COR-L47 (cell line): ENCODE measurements at places on chromosomes 2 and 18.

DNA sequence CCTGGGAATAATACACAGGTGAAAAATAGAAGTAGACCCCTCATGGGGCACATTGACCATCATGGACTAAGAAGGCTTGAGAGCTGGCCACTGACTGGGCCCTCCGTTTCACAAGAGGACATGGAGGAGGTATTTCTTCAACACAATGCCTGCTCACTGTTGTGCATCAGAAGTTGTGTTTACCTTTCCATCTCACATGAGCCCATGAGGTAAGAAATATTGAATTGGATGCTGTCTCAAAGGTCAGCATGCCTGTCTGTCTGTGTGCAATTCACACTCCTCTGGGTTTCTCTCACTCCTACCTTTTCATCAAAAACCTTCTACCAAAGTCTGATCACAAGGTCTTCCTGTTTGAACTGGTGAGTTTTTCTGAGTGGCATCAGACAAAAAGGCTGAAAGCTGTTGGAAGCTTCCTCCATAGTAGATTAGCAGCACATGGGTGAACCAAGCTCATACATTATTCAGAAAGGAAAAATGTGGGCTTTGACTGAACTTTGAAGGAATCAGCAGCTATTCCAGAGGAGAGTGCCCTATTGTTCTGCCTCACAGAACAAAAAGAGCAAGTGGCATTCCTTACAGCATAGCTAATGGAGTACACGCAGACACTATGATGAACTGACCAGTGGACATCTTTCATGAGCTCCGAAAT lies 143.2 kb upstream of the RND3 start:
- DNase-seq, result no peak

GRCh38 chr2:224884188-224884587 lies 158.1 kb downstream of the DOCK10 start:
- no peak for DNase-seq

- DNase-seq, result no peak
Measured at GRCh38 chr2:120821446-120822160, 85.9 kb downstream of the GLI2 start.

DNA sequence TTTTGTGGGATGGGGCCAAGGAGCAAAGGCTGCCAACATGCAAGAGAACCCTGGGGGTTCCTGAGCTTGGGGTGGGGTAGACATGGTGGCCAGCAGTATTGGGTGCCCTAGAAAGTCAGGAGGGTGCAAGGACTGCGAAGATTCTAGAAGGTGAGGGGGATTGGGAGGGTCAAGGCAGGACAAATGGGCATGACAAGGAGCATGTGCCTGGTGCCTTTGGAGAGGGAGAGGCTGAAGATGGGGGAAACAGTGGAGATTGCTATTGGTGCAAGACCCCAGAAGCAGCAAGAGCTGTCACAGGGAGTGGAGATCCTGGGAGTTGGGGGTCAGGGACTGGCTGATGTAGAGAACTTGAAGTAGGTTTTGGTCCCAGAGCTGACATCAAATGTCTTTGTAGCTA lies 7.5 kb downstream of the B3GNT2 start:
- no peak for DNase-seq

GRCh38 chr2:111099402-111099801 lies 21.3 kb upstream of the BCL2L11 start:
- no peak for DNase-seq

DNA sequence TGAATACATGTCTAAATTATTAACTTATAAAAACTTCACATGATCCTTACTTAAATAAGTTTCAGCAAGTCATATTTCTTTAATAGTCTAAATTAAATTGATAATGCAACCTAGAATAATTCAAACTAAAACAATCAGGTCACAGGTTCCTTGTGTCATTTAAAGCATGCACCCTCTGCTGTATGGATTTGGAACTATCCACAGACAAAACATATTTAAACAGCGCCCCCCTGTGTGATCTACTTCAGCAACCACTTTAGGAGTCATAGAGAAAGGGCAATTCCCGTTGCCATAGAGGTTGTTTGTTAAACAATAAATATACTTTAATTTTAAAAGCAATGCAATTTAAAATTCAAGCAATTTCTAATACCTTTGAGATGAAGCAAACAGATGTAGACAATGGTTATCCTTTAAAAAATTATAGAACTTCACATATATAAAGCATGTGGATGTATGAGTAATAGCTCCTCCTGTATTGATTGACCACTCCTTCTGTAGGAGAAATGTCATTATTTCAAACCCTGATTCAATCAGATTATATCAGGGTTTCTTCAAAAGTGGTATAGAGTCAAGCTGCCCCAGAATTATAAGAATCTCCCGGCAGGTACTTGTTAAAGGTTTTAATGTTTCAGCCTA lies 21.2 kb downstream of the GRB14 start:
- DNase-seq, result peak; percentile 85

DNA sequence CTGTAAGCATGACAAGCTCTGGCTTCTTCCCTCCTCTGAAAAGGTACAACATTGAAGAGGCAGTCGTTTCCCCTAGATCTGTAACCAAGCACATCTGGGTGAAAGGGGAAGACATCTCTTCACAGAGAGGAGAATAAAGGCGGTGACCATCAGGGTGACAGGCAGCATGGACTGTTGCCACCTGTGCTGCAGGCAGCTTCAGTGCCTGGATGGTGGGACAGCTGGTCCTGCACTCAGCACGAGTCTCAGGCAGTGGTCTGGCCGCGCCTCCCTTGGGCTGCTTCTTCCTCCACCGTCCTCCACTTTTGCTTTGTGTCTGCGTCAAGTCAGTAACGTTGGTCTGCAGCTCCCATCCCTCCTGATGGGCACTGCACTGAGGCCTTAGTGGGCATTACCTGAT lies 264.4 kb downstream of the NEDD4L start:
- no peak for DNase-seq

GRCh38 chr18:8097927-8098326 lies 511.3 kb upstream of the RAB12 start:
- DNase-seq, result peak; percentile 63

DNA sequence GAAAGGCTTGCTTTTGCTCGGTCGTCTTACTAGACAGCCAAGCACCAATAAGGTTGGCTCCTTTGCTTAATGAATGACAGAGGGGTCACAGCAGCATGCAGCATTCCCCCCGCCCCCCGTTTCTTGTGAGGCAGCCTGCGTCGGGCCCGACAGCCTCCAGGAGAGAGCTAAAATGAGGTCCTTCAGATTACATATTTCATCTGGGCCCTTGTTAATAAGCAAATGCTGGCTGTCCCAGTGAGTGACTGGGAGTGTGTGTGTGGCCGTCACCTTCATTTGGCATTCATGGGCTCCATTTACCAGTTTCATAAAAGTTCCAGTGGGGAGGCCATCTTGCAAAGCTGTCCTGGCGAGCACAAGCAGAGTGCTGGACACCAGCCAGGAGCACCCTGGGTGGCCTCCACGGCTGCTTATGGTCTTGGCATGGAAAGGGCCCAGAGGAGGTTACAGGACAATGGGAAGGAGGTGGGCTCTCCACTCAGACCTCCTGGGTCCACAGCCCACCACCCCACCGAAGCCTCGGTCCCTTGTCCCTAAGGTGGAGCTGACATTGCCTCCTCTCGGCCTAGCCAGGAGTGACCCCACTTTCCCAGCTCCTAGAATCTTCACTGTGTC lies 37.2 kb downstream of the ODC1 start:
- peak; percentile 53 for DNase-seq

- DNase-seq, result no peak
Measured at GRCh38 chr18:68847219-68847837, 49.4 kb downstream of the CCDC102B start.

GRCh38 chr2:218831378-218831990 lies at the start of gene PRKAG3:
Gene PRKAG3, minus strand, starts transcription at chr2:218831803.
- DNase-seq, result no peak

- DNase-seq, result peak; percentile 44
Measured at GRCh38 chr2:45993476-45993991, 303.7 kb upstream of the EPAS1 start.

- DNase-seq, result peak; percentile 66
Measured at GRCh38 chr2:95323347-95324155, 26.4 kb downstream of the KCNIP3 start.

DNA sequence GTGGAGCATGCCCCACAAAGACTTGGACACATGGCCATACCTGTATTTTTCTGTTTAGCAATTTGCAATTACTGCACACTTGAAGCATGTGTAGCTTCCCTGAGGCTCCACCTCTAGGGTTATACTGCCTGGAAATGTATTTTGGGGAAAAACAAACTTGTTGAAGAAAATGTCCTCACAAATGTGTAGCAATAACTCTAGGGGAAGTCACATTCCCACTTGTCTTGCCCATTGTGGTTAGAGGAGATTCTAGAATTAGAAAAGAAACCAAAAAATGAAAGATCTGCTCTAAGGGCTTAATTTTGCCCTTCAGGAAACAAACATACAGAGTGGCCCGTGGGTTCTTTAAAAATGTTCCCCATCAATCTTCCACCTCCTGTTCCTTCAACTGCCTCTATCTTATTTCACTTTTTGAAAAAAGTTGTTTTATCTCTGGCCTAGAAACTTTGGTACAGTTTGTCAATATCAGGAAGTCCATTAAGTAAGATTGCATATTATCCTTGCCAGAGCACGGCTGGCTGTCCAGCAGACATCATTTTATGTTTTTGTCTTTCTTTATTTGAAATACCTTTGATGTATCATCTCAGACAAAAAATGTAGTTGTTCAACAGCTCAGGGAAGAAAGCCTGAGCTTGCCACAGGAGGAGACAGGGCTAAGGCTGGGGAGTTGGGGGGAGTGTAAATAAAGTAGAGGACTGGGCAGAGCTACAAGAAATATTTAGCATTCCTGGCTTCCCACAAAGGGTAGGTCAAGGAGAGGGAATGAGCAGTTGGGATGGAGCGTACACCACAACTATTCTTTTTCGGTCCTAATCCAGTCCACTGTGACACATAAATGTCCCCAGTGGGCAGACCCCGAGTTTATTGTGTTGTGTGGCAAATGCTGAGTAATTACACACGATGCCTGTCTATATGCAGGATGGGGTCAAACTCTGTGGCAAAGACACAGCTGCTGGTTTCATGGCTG lies 96.8 kb upstream of the CDC42EP3 start:
- no peak for DNase-seq

DNA sequence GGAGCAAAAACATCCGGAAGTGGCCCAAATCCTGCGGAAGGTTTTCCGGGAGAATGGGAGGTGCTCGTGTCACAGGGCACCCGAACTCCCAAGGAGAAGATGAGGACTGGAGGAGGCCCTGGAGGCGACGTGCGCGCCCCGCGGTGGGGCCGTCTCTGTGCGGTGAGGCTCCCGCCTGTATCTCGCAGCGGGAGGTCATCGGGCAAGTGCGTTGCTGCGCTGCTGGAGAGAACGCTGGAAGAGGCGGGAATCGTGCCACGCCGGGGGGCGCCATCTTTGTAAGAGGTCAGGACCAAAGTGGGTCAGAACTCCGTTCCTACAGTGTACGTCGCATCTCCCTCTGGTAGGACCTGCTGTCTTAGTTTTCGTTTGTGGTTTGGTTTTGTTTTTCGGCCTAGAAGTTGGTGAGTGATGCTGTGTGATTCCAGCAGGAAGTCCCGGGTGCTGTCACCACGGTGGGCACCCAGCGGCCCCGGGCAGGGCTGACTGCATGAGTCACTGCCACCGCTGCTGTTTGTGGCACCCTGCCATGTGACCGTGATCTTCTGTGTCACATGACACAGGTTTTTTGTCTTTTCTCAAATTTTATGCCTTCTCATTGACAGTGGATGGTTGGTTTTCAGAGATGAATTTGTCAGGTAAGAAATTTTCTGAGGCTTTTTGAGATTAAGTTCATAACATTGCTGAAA lies 21.5 kb upstream of the ATP9B start:
- no peak for DNase-seq

DNA sequence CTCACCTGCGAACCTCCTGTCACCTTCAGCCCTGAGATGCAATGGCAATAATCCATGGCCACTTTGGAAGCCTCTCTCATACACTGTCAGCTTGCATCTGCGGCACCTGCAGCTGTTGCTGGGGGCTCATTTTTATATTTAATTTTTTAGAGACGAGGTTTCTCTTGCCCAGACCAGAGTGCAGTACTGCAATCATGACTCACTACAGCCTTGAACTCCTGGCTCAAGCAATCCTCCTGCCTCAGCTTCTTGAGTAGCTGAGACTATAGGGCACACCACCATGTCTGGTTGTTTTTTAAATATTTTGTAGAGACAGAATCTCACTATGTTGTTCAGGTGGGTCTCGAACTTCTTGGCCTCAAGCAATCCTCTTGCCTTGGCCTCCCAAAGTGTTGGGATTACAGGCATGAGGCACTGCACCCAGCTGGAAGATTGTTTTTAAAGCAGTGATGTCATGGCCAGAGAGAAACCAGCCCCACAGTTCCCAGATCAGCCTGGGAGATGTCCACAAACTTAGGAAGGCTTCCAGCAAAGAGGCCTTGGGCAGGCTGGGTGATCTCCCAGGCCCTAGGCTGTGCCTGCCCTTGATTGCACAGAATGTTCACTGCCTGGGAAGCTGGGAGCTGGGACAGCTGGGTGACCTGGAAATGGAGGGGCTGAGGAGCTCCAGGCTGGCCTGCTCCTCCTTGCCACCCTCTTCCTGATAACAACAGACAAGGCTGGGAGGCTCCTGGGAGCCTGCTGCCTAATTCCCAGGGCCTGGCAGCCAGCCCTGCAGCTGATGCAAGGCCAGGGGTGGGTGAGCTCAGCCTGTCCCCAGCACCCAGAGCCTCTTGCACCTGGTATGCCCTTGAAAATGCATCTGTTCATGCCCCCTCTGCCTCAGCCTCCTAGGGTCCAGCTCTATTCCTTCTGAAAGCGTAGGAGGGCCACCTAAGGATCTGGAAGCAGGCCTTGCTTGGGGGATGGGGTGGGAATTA lies 27.1 kb downstream of the SH2D6 start:
- DNase-seq, result no peak

GRCh38 chr18:34773378-34773777 lies 63.3 kb downstream of the DTNA start:
- DNase-seq, result no peak
